ENCODE measurements at places on chromosomes 5 and 9. TPM values are rescaled to one million over a fixed set of nuclear protein-coding genes. Genes with fewer than 3 reads are reported as not detected.

The TNC gene
- total RNA-seq: 0.46 TPM

The RFESD gene
- total RNA-seq: 5.7 TPM

DNA sequence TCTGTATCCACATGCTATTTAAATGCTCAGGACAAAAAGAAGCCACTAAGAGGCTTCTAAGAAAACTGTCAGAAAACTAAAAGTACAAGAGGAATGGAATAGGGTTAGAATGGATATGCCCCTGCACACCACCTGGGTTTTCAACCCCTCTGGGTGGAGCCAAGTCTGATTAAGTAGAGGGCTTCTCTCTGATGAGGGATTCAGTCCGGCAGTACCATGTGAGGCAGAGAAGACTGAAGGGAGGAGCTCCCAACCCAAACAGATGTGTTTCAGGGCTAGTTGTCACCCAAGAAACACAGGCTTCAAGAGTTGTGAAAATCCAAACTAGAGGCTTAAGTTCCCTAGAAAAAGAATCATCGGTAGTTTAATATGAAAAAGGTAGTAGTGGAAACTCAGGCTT, 12.5 kb downstream of the NREP start:
- no peak for DNase-seq

DNA sequence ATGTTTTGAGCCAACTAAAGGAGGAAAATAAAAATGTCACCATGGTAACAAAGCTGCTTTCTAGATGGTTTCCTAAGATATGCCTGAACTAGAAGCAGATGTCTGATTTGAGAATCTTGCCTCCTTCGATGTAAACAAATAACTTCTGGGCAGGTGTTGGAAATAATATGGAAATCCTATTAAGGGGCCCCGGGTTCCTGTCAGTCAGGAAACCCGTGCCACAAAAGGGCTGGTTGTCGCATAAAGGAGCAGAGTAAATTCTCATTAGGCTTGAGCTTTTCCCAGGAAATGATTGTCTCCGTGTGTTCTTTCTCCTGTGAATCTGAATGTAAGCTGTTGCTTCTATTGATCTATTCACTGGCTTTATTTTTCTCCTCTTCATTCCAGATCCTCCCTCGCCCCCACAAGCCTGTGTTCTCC, 90.8 kb downstream of the TLE4 start:
- DNase-seq: no peak

The TMEM215 gene
- total RNA-seq: not detected

- no peak for DNase-seq
These were observed 341.4 kb downstream of the RAB3C start for GRCh38 chr5:58924306-58924705.

The DRD1 gene
- not detected for total RNA-seq

DNA sequence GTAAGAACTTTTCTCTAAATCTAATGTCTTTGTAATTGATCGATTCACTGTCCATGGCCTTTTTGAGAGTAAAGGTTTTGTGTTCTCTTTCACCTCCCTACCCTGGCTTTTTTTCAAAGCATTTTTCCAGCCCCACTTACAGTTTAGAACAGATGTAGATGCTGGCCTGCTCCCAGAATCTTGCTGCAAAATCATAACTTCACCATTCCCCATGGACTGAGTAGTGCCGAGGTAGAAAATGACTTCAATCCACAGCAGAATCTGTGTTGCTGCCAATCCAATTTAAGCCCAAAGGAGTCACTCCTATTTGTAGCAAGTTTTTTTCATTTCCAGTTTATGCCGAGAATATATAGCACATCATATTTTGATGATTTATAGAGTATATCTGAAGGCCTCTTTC, 46.5 kb upstream of the CEMIP2 start:
- no peak for DNase-seq

DNA sequence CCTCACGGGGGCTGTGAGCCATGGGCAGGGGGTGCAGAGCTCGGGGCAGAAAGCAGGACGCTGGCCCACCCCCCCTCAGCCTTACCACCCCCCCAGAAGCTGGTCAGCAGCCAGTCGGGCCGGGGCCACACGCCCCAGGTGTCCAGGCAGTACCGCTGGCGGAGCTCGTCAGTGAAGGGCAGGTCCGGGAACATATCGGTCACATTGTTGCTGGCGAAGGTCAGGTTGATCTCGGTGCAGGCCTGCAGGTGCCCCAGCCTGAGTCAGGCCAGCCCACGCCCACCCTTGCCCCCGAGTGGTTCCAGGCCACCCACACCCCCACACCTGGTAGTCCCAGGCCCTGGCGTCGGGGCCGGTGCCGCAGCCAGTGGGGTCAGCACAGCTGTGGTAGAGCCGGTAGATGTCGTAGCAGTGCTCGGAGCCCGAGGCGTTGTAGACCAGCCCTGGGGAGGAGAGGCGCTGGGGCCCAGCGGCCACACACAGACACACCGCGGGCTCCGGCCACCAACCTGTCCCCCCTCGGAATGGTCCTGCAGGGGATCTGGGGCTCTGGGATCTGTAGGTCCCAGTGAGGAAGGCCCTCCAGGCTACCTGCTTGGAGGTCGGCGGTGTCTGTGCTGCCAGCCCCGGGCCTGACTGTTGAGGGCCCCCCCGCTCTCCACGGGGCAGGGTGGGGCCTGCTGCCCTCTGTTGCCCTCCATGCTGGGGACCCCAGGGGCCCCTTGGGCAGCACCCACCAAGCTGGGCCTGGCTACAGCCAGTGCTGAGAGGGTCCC, 2.6 kb downstream of the DPP7 start:
- no peak for DNase-seq

The PSD2 gene
- not detected for total RNA-seq

DNA sequence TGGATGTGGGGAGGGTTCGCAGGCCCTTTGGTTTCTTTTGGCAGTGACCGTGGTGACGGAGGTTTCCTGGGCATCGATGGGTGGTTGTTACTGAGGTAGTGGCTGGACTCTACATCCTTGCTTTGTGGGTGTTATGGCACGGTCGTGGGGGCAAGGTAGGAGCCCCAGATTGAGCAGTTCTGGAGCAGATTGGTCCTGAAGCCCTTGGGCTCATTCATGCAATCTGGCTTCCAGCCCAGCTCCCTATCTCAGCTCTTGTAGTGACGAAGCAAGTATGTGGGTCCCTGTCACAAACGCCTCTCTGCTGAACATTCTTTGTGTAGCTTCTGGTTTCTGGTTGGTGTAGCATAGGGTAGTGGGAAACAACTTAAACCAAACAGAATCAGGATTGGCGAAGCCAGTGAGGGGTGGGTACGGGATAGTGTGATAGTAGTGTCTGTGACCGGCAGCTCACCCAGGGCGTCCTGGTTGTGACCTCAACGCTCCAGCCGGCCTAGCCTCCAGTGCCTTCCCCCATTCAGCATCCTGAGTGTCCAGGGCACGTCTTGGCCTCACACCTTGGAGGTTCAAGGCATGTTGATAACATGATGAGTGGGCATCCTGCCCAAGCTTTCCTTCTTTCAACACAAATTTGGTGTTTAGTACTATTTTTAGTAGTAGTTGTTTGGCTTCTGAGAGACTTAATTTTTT, 2.9 kb downstream of the NDUFS6 start:
- no peak for DNase-seq

GRCh38 chr9:117278471-117279035, 136.3 kb downstream of the ASTN2 start:
- DNase-seq: no peak

DNA sequence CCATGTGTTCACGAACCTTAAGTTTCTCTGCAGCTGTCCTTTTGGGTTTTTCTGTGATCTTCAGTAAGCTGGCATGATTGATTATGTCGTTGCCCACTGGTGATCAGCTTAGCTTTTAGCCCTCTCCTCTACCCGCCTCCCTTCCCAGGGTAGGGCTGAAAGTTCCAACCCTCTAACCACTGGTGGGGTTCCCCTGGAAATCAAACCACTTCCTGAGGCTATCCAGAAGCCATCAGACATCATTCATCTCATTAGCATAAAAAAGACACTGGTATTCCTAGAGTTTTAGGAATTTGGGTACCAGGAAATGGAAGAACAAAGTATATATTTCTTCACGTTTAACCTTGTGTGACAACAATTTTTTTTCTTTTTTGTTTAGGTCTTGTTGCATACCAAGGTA, 29.8 kb downstream of the SPIN1 start:
- no peak for DNase-seq

The NEUROG1 gene
- total RNA-seq: not detected
